Osteoblast (primary cell): ENCODE measurements at places on chromosomes 4 and X. TPM values are rescaled to one million over a fixed set of nuclear protein-coding genes. Genes with fewer than 3 reads are reported as not detected.
A peak's percentile ranks its signal among the peaks of the same experiment; 100 is the strongest.

- no peak for DNase-seq
These were observed 77.7 kb upstream of the DHX15 start for GRCh38 chr4:24662056-24662455.

GRCh38 chr4:88285235-88285653, 883 bp upstream of the PPM1K start:
- DNase-seq = no peak

- peak; percentile 42 for DNase-seq
These were observed 15.7 kb downstream of the OFD1 start for GRCh38 chrX:13750204-13750603.

GRCh38 chrX:153773741-153774575, 6.9 kb upstream of the SRPK3 start:
- DNase-seq = peak; percentile 89

Gene PROM1
- not detected in 2 replicates for total RNA-seq

Gene FDCSP
- not detected in 2 replicates for total RNA-seq

Gene PABPC1L2A
- not detected in 2 replicates for total RNA-seq

Gene RCHY1
- total RNA-seq = 20.0 and 27.9 TPM in 2 replicates

DNA sequence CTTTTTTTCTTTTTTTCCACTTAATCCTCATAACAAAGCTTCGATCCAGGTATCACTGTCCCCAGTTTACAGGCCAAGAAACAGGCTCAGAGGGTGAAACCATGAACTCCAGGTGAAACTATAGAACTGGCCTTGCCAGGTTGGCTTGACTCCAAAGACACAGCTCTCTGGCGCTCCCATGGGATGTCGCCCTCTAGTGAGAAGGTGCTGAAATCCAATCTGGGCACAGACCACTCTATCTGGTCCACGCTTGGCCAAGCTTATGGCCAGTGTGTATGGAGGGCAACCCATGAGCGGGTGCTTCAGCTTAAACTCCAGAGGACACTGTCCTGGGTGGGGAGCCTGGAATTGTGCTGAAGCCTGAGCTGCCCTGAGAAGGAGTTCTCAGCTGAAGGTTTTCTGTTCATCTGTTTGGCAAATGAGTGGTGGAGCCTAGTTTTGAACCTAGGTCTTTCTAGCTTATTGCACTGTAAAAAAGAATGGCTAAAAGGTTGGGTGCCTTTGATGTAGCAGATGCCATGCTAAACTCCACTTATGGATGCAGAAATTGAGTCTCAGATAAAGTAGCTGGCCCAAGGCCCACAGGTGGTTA, 70.5 kb downstream of the SEL1L3 start:
- DNase-seq = no peak

DNA sequence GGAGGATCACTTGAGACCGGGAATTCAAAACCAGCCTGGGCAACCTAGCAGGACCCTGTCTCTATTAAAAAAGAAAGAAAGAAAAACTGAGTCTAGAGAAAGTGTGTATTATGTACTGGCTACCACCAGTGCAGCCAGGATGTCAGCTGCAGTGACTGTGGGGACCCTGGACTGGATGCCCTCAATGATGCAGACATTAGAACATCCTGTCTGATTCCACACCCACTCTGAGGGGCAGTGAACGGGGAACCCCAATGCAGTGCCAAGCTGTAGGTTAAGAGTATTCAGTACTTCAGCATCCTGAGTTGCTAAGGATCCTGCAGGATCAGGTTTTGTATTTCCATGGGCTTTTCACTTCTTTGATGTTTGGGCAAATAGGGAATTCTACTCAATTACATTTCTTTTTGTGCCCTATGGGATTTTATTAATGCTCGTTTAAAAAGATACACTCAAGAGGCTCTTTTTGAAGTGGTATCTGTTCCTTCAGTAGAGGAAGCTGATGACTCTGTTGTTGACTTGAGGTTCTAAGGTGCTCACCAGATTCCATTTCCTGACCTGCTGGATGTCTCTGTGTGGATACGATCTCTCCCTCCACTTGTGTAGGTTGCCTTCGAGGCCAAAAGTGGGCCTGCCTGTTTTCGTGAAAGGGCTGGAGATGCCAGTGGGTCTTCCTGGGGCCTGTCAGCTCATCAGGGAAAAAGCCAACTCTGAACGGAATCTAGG, 85.9 kb upstream of the CLCN4 start:
- no peak for DNase-seq

Gene FGFR3
- total RNA-seq = 0.29 and 0.36 TPM in 2 replicates
